Activated T-cell treated with anti-CD3 and anti-CD28 coated beads, Interleukin-2, amount 50 U/mL, for 1 hour (primary cell): ENCODE measurements at places on chromosomes 11 and 22.

DNA sequence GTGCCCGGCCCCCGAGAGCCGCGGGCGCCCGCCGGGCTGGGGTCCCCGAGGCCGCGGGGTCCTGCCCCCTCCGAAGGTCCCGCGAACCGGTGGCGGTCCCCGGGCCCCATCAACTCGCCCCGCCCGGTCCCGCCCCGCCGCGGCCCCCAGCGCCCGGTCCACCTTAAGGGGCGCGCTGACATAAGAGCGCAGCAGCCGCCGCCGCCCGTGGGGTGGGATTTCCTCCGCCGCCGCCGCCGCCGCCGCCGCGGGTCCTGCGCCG is at the start of gene ZDHHC8:
ZDHHC8 (plus strand) TSS at position 208 of the 262 bp plus-strand sequence. CDS start 144 bp downstream, outside the sequence.
- DNase-seq, result peak; percentile 64

- DNase-seq, result no peak
Measured at GRCh38 chr11:130804306-130805076, 111.8 kb downstream of the SNX19 start.

- DNase-seq, result no peak
Measured at GRCh38 chr11:80371931-80372330, 931.1 kb upstream of the TENM4 start.

DNA sequence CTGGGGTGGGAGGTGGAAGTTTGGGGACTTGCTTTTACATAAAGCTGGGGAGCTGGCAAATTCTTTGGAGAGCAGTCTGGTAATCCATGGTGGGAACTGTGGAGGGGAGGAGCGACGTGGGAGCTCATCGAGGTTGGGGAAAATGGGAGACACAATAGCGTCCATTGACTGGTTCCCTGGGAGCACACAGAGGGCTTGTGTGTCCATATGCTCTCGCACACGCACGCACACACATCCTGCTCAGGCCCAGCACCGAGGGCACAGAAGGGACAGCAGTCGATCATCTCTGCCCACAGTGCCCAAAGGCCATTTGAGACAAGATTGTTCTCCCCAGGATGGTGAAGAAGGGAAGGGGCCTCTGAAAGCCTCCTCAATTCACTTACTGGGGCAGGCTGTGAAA is 53.7 kb downstream of the FBXO7 start:
- DNase-seq, result no peak

DNA sequence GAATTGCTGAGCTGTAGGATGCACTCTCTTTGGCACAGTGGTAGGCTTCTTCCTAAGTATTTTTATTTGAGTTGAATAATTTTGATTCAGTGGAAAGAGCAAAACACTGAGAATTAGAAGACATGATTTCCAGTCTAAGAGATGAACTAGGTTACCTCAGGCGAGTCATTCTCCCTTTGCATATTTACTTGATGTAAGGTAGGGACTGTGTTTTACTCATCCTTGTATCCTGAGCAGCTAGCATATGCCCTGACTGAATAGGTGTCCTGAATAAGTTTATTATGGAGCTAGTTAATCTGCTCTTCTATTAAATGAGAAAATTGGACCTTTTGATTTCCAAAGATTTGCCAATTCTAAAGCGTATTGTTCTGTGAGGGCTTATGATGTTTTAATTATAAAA is 50.7 kb downstream of the STIM1 start:
- no peak for DNase-seq

DNA sequence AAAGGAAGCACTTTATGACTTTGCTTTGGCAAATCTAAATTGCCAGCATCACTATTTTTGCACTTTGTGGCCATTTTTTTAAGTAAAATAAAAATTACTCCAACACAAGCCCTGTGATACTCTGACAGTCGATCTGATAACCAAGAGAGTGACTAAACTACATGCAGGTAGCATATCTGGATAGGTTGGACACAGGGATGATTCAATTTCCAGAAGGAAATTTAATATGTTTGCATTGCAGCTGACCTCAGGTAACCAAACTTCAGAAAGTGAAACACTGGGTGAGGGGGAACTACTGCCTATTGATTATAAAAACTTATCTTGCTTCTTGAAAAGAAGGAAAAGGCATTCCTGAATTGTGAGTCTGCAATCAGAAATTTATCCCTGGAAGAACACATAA is 13.9 kb downstream of the OR5B3 start:
- DNase-seq, result no peak

DNA sequence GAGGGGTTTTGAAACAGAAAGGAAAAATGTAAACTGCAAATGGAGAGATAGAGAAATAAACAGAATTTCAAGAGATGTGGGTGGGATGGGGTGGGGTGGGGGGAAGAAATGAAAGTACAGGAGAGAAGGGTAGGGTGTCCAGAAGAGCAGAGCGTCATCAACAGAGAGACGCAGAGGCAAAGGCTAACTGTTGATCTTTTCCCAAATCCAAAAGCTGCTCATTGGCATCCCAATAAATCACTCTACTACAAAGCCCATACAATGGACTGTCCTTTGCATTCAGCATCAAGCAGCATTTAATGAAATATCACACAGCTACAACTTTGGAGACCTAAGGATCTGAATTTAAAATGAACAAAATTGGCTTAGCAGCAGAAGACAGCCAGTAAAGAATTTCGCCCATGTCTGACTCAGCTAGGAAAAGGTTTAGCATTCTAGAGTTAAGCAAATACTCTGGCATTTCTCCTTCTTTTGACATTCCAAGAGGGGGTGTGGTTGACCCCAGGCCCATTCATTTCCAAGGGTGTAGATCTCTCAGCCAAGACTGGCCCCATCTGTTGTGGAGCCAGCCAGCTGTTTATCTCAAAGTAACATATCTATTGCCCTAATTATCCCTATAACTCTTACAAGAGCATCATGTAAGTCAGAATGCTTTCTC is 1.5 kb downstream of the RAB30 start:
- no peak for DNase-seq

- DNase-seq, result no peak
Measured at GRCh38 chr22:28333088-28333487, 346.6 kb downstream of the TTC28 start.
